ENCODE measurements at places on chromosomes 4 and X. TPM values are rescaled to one million over a fixed set of nuclear protein-coding genes. Genes with fewer than 3 reads are reported as not detected.

GRCh38 chrX:30626402-30626801 is 26.8 kb upstream of the GK start:
- no peak for DNase-seq

DNA sequence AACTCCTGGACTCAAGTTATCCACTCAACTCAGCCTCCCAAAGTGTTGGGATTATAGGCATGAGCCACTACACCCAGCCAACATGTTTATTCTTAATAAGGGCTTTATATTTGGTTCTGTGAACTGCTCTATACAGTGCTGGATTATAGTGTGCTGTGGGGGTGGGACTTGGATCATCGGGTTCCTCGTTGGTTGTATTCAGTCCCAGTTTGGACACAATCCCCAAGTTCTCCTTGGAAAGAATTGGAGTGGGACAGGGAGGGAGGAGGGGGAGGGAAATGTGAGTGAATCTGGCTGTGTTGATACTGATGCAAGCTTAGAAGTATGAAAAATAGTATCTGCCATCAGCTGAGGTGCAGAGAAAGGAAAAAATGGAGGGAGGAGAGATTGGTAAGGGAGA is 121.3 kb downstream of the KIT start:
- no peak for DNase-seq

DNA sequence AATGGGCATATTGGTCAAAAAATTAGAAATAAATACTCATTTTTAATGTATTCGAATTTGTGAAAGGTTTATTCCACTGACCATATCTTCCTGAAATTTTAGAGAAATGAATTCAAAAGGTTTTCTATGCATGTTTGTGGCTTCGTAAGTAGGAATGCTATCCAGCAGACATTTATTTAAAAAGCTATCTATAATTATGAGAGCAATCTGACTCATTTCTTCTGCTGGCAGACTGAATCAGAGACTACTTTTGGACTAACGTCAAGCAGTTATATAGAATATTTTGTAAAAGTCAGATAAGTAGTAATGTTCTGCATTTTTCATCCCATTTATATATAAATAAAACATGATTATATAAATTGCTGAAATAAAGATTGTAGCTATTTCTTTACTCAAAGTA is 125.0 kb downstream of the SPCS3 start:
- DNase-seq: no peak

DNA sequence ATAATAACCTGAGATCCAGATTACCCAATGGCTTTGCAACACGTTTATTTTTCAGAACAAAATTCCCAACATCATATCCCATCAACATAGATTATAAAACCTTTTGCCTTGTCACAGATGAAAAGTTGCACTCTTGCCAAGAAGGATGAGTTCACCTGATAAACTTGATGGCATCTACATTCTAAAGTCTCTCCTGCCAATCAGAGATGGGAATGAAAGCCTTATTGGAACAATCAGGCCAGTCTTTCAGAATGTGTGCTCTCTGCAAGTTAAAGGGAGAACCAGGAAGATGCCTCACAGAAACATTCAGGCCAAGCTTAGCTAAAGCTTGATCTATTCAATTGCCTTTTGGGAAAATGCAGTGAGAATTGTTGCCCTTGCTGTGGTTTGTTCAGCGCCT is 1.3 kb downstream of the LPAR4 start:
- DNase-seq: no peak

Gene TMPRSS11B
- not detected for total RNA-seq

Gene FOXR2
- total RNA-seq: not detected

Gene UGT2B15
- not detected for total RNA-seq

Gene KLHL5
- total RNA-seq: 57.1 TPM

Gene PTPN13
- total RNA-seq: 20.1 TPM

Gene FRMPD4
- total RNA-seq: 0.08 TPM
